ENCODE measurements at places on chromosomes 5 and 9.

GRCh38 chr9:121404906-121405305, 34.9 kb upstream of the STOM start:
- DNase-seq, result no peak

DNA sequence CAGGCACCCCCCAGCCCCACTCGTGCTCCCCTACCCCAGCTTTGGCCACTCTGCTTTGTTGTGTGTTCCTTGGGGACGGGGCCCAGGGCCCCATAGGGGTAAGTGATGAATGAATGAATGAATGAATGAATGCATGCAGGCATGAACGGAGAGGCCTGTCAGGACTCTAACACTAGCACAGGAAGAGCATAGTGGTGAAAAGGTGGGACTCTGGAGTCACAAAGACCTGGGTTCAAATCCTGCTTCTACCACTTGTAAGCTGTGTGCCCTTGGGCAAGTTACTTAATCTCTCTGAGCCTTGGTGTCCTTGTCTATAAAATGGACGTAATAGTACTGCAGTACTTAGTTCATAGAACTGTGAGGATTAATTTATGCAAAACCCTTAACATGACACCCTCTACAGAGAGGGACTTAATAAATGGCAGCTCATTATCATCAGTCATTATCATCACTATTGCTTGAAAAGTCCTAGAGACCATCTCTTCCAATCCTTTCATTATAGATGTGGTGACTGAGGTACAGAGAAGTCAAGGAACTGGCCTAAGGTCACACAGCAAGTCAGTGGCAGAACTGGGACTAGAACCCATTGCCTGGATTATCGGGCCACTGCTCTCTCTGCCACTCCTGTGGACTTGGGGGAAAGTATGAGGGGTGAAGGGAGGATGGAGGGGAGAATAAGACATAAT, 13.2 kb downstream of the ORM2 start:
- DNase-seq, result no peak

DNA sequence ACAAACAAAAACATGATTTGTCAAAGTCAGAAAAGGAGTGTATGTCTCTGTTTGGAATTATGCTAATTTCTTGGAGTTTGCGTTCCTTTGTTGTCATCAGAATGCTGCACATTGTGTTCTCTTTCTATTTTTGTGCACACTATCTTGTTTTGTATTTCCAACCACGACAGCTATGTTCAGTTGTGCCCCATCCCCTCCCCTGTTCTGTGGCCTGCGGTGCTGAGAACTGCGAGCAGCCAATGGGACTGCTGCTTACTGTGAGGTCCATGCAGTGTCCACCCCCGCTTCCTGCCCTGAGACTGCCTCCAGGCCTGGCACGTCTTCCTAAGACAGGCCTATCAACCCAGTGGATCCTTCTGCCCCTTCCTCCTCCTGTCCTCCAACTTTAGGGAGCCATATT, 76.8 kb downstream of the PALM2AKAP2 start:
- DNase-seq, result no peak

DNA sequence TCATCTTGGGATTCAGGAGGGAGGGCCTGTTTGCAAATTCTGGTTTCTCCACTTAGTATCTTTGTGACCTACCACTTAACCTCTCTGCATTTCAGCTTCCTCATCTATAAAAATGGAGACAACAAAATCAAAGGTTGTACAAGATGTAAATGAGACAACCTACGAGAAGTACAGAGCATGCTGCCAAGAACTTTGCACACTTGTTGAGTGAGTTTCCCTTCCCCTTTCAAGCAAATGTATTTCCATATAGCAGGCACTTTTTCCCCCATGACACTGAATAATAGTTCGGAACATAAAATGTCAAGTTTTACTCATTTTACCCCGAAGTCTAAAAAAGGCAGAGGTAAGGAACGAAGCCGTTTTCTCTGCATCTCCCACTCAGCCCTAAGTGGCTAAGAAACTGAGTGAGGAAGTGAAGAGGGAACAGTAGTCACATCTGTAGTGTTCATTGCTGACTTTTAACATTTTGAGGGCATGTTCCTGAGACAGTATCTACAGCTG, 159.0 kb downstream of the TLE1 start:
- DNase-seq, result no peak

DNA sequence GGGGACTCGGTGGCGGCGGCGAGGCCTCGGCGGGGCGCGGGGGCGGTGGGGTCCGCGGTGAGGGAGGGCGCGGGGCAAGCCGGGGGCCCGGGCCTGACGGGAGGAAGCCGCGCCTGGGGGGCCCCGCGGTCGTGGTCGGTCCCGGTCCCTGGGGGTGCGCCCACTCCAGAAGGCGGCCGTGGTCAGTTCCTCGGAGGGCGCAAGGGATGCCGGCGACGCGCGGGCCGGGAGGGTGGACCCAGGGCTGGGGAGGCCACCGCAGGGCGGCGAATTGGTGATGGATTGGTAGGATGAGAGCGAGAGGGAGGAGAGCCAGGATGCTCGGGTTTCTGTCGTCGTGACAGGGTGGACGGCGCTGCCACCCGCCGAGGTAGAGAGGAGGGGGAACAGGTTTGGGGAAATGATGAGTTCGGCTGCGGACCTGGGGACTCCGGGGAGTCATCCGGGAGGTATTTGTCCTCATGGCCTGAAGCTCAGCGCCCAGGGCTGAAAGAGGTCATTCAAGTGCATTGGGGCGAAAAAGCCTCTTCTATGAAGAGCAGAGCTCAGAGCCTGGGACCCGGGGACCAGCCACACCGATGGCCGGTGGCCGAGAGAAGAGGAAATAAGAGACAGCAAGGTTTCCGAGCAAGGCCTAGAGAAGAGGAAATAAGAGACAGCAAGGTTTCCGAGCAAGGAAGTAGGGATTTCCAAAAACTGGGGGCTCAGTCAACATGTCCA, 557 bp downstream of the GNG10 start:
- DNase-seq, result peak; percentile 4

- peak; percentile 50 for DNase-seq
These were observed 4.5 kb upstream of the SET start for GRCh38 chr9:128684325-128685199.

GRCh38 chr9:6215562-6215961, at the start of gene IL33:
TSS of gene IL33 (plus strand) at chr9:6215807. CDS start at chr9:6241695, 25,888 bp downstream.
- DNase-seq, result no peak

- no peak for DNase-seq
These were observed 426.1 kb upstream of the CTNND2 start for GRCh38 chr5:12330381-12330780.

- DNase-seq, result no peak
These were observed 1.4 kb downstream of the MARCHF3 start for GRCh38 chr5:127028822-127029457.

DNA sequence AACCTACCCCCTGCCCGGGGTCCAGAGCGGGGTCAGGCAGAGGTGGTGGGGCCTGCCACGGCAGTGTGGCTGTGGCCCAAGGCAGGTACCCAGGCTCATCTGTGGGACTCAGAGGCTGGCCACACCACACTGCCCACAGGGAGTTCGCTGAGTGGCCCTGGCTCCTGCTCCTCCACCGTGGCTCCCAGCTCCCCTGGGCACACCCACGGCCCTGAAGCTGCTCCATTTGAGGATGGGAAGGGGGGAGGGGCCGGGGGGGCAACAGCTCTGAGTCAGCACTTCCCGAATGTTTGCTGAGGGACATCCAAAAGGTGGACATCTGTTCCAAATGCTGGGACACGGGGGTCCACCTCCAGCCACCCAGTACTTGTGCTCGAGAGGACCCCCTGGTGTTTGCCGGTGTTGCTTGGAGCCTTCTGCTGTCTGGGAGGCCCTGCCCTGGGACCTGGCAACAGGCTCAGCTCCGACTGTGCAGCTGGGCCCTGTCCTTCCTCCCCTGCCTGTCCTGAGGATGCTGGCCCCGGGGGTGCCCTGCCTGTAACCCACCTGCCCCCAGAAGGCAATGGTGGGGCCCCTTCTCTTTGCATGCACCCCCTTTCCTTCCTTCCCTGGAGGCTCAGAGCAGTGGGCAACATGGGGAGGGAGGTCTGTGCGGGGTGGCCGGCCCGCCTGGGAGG, 2.5 kb upstream of the NRARP start:
- no peak for DNase-seq

GRCh38 chr5:33793276-33793675, 98.5 kb downstream of the ADAMTS12 start:
- no peak for DNase-seq

DNA sequence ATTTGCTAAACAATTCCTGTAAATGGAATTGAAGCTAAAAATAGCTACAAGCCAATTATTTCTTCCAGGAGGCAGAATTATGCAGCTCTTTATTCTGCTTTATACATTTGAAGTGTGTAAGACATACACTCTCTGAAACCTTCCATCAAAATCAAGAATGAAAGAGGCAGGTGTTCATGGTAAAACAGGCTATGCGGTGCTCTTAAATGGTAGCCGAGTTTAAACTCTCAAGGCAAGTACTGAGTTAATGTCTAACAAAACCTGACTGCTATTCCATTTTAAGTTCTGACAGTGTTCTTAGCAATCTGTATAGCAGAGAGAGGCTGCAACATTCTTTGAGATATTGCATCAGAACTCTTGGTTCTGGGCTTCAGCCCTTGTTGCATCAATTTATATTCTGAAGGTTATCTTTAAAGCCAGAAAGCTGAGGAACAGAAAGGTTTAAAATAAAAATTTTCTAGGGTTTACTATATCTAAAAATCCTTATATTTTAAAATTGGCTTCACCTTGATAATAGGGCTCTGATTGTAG, 248.3 kb upstream of the CCNG1 start:
- DNase-seq, result no peak

DNA sequence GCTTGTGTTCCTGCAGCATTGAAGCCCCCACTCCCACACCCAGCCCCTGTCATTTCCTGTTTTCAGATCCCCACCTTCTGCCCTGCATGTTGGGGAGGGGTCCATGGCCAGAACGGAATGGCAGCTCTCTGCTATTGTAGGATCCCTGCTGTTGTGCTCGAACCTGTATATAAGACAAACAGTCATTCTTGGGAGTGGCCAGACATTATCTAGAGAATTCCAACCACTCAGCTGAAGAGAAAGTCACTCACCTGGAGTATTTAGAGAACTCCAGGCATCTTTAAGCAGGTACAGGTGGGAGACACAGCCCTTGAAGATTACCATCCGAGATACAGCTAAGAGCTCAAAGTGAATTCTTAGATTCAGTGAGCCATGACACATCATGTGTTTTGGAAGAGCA, 96.1 kb downstream of the C9orf152 start:
- DNase-seq, result no peak

GRCh38 chr5:77029376-77029885, 773 bp upstream of the AGGF1 start:
- DNase-seq, result no peak

- no peak for DNase-seq
These were observed 6.3 kb downstream of the C5orf15 start for GRCh38 chr5:133962131-133962530.

DNA sequence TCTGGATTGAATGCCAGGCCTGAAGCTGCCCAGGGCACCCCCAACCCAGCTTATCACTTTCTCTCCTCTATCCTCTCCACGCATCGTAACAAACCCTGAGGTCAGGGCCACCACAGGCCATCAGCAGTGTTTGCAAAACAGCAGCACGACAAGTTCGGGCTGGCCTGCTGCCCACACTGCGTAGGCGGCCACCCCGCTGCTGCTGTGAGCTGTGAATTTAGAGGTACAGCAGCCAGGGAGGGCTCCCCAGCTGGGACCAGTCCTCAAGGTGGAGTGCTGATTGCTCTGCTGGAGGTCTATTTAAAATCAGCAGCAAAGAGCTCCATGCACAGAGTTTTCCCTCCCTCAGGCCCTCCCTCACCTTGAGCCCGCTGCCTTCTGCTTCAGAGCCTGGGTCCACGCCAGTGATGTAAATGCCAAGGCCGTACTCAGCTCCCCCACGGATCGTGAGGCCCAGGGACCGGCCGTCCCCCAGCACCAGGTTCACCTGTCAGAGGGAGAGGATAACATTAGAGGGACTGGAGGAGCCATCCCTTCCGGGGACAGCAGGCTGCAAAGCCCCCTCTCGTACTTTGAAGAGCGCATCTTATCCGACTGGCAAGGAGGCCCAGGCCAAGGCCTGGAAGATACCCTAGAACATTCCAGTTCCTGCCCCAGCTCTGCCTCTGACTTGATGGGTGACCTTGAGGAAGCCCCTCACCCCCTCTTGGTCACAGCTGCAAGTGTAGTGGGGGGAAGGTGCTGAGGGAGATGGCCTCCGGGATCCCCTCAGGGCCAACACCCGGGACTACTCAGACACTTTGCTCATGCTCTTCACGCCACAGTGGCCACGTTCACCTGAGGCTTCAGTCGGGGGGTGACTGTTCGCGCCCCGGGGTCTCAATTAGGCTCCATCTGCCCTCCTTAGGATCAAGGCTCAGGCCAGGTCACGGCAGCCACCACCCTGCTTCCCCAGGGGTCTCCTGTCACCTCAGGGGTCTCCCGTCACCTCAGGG, 39.1 kb downstream of the WHRN start:
- no peak for DNase-seq

DNA sequence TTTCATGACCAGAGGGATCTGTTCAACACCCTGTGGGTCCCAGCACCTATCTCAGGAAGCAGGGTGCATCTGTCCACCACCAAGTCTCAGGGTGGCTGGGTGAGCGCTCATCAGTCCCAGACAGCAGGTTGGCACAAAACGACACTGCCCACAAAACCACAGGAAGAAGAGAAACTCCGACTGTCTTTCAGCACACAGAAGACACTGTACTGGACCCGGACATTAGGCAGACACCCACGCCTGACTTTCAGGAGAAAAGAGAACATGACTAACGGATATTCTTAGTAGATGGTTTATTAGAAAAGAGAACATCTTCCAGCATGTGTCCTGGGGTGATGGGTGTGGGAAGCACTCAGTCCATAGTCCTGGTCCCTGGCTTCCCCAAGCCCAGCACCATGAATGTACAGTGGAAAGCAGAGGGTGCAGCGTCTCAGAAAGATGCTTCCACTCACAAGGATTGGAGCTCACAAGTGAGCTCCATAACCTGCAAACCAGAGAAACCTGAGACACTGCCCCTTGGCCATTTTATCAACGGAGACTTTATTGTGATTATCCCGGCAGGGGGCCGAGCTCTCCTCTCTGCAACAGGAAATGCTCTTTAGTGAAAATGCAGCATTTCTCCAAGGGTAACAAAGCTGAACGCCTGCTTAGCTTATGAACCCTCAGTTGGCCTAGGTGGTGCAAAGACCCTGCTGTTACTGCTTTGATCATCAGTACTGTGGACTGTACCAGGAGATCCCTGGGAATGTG, 35.8 kb upstream of the LCP2 start:
- no peak for DNase-seq

DNA sequence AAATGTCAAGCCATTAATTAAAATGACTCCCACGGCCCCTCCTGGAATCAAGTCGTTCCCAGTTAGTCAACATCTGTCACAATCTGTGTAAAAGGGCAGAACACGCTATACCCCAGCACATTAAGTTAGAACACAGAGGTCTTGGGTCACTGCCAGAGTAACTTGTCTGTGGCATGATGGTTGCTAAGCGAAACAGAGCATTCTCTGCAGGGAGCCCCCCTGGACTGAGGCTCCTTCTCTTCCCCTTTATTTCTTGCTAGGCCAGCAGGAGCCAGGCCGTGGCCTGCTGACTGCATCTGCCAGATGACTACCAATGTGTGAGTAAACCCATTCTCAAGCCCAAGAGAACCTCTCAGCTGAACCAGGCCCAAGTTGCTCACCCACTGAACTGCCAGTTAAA, 51.9 kb upstream of the ZBED3 start:
- no peak for DNase-seq

- no peak for DNase-seq
These were observed 22.1 kb upstream of the GRPEL2 start for GRCh38 chr5:149323210-149323609.
